Testis (tissue), 5 donors: ENCODE measurements at places on chromosomes 3 and 15.

GRCh38 chr3:127490271-127491023 lies 100.1 kb downstream of the TPRA1 start:
- DNase-seq: no peak

- no peak for DNase-seq
These were observed 9.8 kb downstream of the PLEKHO2 start for GRCh38 chr15:64851503-64851840.

DNA sequence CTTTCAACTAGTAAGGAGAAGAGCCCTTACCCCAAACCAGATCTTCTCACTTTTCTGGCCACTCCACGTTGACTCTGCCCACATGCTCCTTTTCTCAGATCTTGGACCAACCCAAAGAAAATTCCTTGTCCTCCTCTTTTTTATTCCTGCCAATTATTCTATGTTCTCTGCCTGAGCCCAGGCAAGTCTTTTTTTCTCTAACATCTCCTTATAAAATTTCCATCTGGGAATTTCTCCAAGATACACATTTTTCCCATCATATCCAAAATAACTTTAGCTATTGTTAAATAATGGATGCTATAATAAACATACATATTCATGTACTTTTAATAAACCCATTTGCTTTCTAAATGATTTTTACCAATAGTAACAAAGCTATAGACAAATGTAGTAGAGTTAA lies 726.0 kb upstream of the ZNF385D start:
- DNase-seq: no peak

DNA sequence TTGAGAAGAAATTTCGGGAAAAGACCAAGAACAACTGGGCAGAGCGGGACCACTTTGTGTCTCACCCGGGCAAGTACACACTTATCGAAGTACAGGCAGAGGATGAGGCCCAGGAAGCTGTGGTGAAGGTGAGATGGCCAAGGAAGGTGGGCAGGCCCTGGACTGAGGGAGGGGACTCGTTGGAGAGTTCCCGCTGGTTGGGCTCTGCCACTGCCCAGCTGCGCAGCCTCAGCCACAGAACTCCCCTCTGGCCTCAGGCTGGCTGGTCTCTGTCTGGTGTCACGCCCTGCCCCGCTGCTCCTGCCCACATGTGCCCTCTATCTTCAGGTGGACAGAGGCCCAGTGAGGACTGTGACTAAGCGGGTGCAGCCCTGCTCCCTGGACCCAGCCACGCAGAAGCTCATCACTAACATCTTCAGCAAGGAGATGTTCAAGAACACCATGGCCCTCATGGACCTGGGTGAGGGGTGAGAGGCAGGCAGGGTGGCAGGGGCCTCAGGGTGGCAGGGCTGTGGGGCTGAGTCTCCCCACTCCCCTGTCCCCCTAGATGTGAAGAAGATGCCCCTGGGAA lies 2.4 kb downstream of the PARP3 start:
- no peak for DNase-seq

- DNase-seq: no peak
These were observed 167.5 kb upstream of the TRIM42 start for GRCh38 chr3:140510303-140510861.

DNA sequence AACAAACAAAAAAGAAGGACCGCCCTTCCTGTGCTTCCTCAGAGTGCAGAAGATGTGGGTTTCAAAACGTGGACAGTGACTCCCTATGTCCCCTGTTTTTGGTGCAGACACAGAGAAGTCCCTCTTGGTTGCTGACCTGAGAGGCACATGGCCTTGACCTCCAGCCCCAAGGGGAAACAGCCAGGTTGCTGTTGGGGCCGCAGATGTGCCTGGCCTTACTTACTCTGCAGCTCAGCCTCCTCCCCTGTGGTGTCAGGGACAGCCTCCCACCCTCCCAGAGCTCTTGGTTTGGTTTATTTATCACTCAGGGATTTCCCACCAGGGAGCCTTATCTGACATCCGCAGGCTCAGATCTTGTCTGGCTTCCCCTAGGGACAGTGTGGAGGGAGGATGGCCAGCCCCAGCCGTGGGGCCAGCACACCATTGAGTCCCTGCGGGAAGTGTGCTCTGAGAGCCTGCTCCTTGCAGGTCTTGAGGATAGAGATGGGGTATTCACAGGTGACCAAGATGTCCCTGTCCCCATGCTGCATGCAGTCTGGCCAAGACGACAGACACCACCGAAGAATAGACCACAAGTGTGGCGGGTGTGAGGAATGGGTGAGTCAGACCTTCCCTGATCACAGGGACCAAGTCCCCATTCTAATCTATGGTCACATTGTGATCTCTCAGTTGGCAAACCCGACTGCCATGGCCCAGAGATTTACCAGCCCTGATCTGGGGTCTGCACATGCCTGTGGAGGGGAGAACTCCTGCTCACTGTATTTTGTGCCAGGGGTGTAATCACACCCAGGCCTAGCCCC lies 134.3 kb upstream of the ABHD17C start:
- DNase-seq: no peak

DNA sequence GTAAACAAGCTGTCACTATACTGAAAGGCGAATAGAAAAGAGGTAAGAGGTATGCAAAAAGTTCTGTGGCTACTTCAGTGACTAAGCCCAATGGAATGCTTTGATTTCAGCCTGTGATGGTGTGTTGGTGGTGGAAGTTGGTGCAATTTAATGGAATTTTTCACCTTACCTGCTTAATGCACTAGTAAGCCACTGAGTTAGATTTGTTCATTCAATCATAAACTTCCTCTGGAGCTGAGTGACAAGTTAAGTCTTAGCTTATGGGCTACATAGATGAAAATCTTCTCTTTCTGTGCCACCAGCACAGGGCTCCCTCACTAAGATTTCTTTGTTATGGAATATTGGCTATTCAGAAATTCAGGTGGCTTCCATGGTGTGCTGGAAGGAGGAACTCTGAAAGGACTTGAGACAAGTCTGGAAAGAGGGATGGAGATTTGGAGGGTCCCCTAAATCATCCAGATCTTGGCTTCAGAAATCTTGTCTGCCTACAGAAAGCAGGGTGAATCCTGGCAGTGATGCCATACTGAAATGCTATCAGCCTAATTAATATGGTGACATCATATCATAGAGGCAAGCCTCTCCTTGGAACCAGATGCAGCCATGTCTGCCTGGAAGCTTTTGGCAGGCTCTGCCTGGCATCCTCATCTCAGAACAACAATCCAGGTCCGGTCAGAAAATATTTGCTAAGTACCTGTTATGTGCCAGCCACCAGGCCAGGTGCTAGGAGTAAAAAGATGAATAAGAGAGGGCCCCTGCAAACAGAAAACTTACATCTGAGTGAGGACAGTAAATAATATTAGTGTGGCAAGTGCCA lies 8.1 kb upstream of the GAP43 start:
- no peak for DNase-seq

GRCh38 chr3:7764115-7764514 lies 737.5 kb upstream of the LMCD1 start:
- DNase-seq: no peak

DNA sequence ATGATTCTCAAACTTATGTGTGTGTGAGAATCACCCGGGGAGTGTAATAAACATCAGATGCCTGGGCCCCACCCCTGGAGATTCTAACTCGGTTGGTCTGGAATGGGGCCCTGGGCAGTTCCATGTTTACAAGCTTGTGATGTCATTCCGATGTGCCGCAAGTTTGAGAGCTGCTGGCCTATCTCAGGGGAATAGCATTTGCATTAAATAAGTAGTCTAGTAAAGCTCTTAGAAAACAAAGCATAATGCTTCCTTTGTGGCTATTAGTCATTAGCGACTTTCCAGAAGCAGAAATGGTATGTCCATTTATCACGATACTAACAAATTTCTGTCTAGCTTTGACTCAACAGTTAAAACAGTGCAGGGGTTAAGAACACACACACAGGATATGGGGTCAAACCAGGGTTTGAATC lies 20.9 kb downstream of the PGBD4 start:
- DNase-seq: no peak

DNA sequence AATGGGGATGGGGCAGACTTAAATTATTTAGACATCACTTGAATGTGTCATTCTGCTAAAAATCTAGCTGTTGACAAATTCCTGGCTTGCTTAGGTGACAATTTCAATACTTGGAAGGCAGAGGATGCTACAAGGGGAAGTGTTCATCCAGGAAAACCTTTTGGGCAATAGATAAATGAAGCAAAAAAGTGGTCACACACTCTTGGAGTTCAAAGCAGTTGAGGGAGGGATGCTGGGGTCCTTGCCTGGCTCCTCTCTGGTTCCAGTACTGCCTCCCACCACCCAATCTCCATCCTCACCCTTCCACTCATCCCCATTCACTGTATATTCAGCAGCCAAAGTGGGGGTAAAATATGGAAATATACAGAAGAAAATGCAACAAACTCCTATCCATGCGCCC lies 52.6 kb upstream of the FRMD4B start:
- DNase-seq: no peak

GRCh38 chr3:23758253-23758838 lies 47.4 kb upstream of the UBE2E1 start:
- DNase-seq: no peak

DNA sequence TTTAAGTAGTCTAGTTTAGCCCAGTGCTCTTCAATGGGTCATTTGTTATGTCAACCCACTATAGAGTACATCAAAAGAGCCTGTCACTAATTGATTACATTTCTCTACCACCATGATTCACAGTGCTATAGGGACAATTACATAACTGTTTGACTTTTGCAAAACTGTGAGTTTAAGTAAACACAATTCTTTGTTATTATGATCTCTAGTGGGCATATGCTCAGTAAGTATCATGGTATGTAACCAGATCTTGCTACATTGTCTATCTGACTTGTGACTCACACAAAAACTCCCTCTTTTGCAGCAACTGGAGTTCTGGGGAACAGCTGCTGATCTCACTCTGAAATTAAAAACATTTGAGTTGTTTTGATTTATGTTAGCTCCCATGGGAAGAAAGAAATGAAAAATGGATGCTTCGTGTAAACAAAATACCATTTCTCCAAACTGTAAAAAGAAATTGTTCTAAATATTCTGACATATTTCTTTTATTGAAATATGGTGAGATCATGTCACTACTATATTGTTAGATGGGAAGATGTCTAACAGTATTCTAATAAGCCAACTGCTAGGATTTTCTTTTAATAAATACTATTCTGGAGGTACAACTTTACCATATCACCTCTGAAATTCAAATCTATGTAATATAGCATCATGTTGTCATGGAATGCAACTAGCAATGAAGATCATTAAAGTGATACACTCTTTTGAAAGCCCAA lies 470.4 kb downstream of the ROBO1 start:
- DNase-seq: no peak

GRCh38 chr15:74529921-74530320 lies 11.1 kb upstream of the ARID3B start:
- no peak for DNase-seq

GRCh38 chr3:21170964-21171363 lies 580.0 kb downstream of the ZNF385D start:
- DNase-seq: peak; percentile 13

- DNase-seq: no peak
These were observed 200.2 kb upstream of the GOLGA6L4 start for GRCh38 chr15:84035399-84035766.

GRCh38 chr3:10357592-10358308 lies 36.8 kb upstream of the SEC13 start:
- DNase-seq: no peak

DNA sequence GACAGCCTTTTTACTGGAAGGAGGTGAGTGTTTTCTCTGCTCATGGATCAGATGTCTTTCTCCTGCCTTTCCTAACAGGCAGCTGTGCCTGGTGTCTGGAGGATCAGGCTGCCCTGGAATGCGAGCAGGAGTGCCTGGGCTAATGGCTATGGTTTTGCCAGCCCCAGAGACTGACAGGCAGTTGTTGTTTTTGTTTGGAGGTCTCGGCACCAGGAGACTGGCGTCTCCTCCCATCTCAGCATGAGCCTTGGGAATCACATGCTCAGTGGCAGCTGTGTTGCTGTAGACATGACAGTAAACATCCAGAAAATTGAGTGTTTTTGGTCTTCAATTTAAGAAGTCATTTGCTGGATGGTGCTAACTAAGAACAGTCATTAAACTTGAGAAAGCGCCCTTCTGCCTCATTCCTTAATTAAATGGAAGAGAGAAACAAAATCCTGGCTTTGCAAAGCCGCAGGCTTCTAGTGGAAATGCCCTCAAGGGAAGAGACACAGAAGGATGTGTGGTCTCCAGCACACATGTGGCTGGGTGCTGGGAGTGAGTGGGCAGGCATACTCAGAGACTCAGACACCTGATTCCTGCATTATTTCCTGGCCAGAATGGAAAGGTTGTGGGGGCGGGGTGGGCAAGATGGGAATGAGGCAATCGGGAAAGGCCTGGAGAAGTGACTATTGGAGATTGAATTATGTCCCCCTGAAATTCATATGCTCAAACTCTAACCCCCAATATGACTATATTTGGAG lies 97.0 kb upstream of the NMNAT3 start:
- no peak for DNase-seq

GRCh38 chr3:167469381-167469780 lies 4.5 kb downstream of the SERPINI2 start:
- no peak for DNase-seq

GRCh38 chr3:127822041-127822681 lies at the start of gene MGLL:
Gene MGLL (minus strand): TSS chr3:127822515. CDS start chr3:127822318, 197 bp downstream.
- peak; percentile 34 for DNase-seq

DNA sequence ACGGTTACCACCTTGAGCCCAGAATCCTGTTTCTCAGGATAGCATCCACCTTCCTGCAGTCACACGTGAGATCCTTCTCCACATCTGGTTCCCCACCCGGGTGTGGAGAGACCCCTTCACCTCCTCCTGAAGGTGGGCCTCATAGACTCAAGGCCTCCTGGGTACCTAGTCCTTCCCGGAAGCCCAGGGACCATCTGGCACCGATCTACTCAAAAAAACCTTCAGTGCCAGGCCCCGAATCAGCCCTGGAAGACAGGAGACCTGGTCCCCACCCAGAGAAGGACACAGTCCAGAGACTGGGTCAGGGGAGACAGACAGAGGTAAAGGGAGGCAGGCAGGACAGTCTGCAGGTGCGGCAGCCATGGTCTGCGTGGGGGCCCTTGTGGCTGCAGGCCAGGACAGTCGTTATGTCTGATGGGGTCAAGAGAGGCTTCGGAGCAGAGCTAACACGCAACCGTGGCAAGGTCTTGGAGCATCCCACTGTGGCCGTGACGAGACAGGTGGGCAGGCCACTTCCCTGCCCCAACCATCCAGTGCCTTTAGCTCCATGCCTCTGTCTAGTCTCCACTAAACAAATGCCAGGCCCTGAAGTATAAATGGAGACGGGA lies 112.2 kb upstream of the ABHD17C start:
- no peak for DNase-seq

DNA sequence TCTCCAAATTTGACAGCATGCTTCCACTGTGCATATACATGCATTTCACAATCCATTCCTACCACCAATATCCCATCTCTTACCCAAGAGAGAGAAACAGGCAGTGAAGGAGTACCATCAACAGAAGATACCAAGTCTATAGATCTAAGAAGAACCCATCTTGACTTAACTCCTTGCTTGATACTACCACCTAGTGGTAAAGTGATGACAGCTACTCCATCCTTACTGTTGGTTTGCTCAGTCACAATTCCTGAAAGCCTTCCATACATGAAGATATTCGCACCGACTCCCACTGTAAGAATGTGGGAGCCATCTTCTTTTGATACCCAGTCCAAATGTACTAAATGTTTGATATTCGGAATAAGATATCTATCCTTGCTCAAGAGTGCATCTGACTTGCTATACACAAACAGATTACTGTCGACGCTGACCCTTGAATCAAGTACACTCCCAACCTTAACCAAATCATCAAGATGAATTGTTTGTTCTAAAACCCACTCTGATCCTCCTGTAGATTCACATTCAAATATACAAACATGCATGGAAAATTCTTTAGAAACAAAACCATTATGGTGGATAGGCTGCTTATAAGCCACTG lies 123.1 kb downstream of the DMXL2 start:
- no peak for DNase-seq

- DNase-seq: no peak
These were observed 14.0 kb upstream of the UACA start for GRCh38 chr15:70777170-70777926.
